ENCODE measurements at places on chromosomes 4 and X.

DNA sequence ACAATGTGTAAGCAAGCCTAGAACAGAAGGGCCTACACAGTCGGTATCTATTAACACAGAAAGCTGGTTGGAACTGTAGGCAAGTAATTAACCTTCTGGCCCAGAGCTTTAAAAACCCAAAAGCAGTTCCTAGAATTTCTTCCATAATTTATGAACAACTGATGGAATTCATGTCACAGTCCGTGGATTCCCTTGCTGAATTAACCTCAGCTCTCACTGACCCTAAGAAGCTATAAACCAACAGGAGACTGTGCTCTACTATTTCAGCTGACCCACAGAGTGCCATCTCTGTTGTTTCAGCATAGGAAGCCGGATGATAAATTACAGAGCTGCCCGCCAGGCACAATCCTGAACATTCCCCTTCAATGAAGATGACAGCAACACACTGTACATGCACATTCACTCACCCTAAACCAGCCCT is 157.3 kb downstream of the PRDM5 start:
- no peak for DNase-seq

GRCh38 chr4:108172753-108173598 is 4.2 kb upstream of the LEF1 start:
- no peak for DNase-seq

DNA sequence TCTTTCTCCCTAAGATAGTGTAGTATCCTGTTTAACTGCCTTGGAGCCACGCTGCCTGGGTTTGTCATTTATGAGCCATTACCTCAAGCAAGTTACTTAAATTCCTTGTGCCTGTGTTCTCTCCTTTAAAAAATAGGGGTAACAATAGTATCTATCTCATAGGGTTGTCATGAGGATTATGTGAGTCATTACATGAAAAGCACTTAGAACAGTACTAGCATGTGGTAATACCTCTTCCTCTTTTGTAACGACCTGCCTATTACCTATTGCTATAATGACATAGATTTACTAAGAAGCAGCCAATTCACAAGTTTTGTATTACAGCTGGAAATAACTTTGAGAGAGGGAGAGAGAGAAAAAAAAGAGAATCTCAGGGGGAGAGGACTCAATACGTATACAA is 834.7 kb downstream of the RAPGEF2 start:
- DNase-seq, result no peak

- DNase-seq, result no peak
Observed at GRCh38 chrX:47316276-47317025, 53.9 kb upstream of the ZNF157 start.

DNA sequence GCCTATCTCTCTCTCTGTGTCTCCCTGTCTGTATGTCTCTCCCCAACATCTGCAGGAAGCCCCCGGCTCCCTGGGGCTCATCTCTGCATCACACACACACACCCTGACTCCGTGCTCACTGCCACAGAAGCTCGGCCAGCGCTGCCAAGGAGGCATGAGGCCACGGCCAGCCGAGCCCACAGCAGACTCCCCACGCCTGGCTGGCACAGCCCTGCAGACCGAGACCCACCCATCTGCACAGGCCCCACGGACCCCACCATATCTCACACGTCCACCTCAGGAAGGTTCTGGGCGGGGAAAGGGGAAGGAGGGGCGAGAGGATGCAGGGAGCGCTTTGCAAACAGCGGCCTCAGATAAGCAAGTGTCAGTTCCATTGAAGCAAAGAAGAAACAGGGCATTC is 28.5 kb upstream of the SLC25A6 start:
- no peak for DNase-seq

DNA sequence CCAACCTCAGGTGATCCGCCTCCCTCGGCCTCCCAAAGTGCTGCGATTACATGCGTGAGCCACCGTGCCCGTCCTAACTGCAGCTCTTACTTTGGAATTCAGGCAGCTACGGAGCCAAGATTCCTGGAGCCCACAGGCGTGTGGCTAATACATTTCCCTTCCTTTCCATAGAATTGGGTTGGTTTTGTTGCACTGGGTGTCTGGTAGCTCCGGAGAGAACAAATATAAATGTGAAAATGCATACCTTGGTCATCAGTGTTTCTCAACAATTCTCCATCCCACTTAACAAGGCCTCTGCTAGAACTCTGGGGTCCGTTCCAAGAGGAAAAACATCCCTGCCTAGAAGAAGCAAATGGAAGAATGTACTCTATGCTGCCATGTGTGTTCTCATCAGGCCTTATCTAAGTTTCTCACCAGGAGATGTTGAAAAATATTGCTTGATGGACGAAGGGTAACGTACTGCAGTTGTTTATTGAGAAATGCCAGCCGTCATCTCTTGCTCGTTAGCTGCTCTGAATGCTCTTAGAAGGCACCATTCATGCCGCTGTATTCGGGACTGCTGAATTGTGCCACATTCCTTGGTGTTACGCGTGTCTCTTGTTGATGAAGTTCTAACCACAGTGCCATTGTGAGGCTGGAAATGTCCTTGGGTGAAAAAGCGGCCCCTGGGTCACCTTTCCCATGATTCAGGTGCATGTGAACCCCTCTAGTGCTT is 50.5 kb upstream of the CD99 start:
- DNase-seq, result no peak

- no peak for DNase-seq
Observed at GRCh38 chr4:108276690-108277089, 108.0 kb upstream of the LEF1 start.

- no peak for DNase-seq
Observed at GRCh38 chr4:58061967-58062366, 951.8 kb upstream of the IGFBP7 start.

GRCh38 chrX:10077425-10078188 is 79.2 kb upstream of the CLCN4 start:
- no peak for DNase-seq

DNA sequence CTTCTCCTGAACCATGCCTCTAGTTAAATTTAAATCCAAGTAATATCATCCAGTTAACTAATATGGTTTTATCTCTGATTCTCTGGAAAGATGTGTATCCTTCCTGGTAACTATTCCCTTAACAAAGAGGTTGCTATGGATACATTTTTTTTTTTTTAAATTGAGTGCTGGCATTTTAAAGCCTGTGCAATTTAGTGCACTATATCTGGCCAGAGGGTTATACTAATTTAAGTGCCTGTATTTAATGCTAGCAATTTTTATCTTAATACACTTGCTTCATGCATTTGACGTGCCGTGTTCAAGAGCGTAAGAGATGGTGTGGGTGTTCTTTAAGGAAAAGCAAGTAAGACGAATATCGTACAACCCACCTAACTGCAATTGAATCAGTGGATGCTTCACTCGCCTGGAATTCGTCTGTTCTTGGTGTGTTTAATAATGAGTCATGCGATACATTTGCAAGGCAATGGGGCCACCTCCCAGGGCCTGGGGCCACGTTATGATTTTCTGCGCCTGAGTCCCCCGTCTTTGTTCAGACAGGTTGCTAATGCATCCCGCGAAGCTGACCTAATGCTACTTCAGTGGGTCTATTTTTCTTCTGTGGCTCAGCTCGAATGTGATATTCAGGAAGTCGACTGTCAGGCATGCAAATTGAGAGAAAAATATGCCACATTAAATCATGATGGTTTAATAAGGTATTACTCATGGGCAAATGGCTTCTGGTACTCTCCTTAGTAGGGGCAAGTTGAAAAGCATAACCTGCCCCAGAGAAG is 14.2 kb upstream of the MID1 start:
- DNase-seq, result peak; percentile 47

GRCh38 chr4:37244583-37245390 is at the start of gene NWD2:
TSS of gene NWD2 (plus strand) at chr4:37244743. CDS start at chr4:37245068, 325 bp downstream.
- no peak for DNase-seq

GRCh38 chr4:76867880-76868655 is 29.9 kb downstream of the SOWAHB start:
- no peak for DNase-seq

GRCh38 chr4:168527560-168527959 is 30.7 kb downstream of the PALLD start:
- no peak for DNase-seq

- DNase-seq, result no peak
Observed at GRCh38 chrX:107871136-107871535, 45.5 kb downstream of the MID2 start.

GRCh38 chrX:118039591-118039990 is 77.0 kb downstream of the KLHL13 start:
- DNase-seq, result no peak

DNA sequence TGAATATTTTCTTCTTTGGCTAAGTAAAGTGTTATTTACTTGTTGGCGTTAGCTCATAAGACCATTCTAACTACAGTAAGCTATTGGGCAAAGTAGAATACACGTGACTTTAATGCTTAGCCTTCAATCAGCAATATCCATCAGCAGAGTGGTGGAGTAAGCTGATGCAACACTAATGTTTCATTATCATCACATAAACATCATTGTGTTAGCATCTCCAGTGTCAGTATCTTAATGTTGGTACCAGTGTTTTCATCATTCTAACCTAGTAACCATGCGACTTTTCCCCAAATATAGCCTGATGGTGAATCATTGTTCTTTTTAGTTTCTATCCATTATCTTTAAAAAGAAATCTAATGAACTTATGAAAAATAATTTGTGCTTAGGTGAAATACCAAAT is 48.5 kb downstream of the APOOL start:
- no peak for DNase-seq

DNA sequence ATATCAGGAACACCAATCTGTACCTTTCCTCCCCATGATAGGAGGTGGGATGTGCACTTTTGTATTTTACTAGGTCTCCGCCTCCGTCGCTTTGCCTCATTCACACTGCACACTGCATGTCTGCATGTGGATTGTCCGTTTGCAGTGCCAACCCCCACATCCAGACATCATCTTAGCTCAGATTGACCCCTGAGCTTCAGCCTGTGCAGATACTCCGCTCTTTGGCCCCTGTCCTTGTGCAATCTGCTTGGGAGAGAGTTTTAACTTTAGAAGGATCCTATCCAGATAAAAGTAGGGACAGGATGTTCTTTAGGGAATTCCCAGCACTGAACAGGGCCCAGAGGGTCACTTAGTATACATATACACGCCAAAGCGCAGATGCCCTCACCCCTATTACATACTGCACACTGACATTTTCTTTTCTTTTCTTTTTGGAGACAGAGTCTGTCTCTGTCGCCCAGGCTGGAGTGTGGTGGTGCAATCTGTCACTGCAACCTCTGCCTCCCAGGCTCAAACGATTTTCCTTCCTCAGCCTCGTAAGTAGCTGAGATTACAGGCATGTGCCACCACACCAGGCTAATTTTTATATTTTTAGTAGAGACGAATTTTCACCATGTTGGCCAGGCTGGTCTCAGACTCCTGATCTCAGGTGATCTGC is 43.3 kb upstream of the FBXW7 start:
- no peak for DNase-seq

DNA sequence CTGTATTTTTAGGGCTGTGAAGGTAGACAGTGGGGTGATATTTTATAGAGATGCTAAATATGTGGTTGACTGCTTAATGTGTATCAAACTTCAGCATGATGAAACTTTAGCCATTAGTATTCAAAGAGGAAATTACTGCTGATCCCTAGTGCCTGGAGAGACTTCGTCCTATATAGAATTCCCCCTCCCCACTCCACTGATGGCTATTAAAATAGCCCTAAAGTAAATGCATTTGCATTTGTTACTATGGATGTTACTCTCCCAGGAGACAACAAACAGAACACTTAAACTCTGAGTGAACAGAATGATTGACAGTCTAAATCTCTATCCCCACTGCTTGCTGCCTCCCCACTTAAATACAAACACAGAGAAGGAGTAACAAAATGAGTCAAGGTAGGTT is 39.1 kb downstream of the ADGRL3 start:
- no peak for DNase-seq

- DNase-seq, result no peak
Observed at GRCh38 chr4:155573126-155573525, 93.5 kb upstream of the GUCY1A1 start.

DNA sequence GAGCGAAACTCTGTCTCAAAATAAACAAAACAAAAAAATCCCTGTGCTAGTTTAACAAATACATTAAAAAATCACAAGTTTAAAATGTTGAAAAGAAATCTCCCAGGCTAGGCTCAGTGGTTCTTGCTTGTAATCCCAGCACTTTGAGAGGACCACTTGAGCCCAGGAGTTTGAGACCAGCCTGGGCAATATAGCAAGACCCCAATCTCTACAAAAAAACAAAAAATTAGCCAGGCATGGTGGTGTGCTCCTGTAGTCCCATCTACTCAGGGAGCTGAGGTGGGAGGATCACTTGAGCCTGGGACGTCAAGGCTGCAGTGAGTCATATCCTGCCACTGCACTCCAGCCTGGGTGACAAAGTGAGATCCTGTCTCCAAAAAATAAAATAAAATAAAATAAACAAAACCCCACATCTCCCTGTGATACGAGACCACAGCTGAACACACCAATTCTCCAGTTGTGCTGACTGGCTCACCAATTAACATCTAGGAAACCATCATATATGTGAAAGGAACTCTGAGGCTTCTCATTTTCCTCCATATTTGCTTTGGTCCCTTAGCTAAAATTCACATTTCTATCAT is 7.3 kb downstream of the RPS4X start:
- no peak for DNase-seq

GRCh38 chr4:153560908-153561307 is 94.7 kb downstream of the TMEM131L start:
- DNase-seq, result no peak

DNA sequence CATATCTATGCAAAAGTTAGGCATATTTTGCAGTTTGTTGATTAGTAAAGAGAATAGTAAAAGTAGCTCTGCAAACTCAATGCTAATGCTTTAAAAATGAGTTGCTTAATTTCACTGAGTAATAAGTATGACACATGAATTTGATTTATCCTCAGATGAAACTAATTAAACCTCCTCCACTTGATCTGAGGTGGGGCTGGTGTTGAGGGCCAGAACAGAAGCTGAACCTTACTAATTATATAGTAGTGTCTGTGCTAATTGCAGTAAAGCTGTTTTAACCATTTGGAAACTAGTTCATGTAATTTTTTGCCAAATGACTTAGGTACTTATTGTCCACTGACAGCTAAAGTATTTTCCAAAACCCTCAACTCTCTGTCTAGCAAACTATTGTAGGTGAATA is 7.7 kb upstream of the PGAM4 start:
- no peak for DNase-seq

DNA sequence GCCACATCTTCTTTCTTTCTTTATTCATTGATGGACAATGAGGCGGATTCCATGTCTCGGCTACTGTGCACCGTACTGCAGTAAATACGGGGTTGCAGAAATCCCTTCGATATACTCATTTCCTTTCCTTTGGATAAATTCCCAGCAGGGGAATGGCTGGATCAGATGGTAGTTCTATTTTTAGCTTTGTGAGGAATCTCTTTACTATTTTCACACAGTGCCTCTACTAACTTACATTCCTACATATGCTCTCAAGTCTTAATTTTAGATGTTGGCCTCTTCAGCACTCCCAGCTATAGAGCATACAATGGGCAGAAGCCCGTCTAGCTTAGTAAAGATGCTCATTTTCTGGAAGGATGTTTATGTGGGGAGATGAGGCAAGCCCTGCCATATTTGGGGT is 317.4 kb downstream of the ASMT start:
- DNase-seq, result no peak

GRCh38 chrX:80648023-80648422 is 161.7 kb downstream of the BRWD3 start:
- DNase-seq, result no peak

Measured in GOT3 (cell line).